ENCODE measurements at places on chromosomes 5 and 9.

DNA sequence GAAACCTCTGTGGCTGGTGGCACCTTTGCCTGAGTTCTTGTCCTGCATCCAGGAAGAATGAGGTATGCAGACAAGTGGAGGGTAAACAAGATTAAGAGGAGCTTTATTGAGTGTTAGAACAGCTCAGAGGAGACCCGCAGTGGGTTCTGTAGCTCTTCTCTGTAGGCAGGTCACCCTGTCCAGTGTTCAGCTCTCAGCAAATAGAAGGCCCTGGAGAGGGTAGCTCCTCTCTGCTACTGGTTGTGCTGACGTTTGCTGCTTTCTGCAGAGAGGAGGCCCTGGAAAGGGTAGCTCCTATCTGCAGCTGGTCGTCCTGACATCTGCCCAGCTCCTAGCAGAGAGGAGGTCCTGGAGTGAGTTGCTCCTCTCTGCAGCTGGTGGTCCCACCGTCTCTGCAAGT, 96.8 kb upstream of the CCDC112 start:
- no peak for DNase-seq

- DNase-seq, result no peak
These were observed 82.0 kb downstream of the SYK start for GRCh38 chr9:90883661-90884060.

GRCh38 chr9:5388026-5388819, 48.5 kb upstream of the RLN1 start:
- DNase-seq, result no peak

DNA sequence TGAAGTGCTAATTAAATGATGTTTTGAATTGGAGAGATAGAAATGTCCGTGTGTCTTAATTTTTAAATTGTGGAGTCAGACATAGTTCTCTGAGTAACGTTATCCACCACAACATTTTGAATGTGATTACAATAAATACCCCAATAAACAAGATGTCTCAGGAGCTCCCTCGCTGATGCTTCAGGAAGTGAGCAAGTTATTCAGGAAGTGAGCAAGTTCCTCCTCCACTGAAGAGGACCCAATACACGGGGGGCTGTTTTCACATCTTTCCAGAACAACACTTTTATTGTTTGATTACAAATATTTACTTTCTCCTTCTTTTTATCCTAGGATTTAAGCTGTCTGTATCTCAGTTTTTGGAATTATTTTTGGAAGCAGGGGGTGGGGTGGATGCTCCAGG, 363.8 kb downstream of the LRRC70 start:
- no peak for DNase-seq

GRCh38 chr9:124020520-124021384, 9.2 kb downstream of the LHX2 start:
- no peak for DNase-seq

DNA sequence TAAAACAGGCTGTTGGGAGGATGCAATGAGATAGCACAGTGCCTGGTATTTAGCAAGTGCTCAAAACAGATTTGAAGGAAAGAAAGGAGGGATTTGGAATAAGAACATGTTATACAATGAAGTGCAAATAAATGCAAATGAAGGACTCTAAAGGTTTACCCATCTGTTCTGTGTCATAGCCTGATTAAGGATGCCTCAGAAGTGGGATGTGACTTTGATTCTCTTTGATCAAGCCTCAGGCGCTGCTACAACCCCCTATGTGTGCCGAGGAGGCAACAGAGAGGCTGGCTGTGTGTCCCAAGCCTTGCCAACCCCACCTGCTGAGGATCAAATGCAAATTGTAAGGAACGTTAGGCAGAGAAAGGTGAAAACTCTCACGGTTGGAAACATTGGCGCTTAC, 27.2 kb downstream of the GGTA1 start:
- DNase-seq, result no peak

GRCh38 chr9:30482499-30482898, 1901.9 kb upstream of the ACO1 start:
- no peak for DNase-seq

GRCh38 chr5:39629946-39630345, 205.2 kb upstream of the DAB2 start:
- DNase-seq, result no peak

DNA sequence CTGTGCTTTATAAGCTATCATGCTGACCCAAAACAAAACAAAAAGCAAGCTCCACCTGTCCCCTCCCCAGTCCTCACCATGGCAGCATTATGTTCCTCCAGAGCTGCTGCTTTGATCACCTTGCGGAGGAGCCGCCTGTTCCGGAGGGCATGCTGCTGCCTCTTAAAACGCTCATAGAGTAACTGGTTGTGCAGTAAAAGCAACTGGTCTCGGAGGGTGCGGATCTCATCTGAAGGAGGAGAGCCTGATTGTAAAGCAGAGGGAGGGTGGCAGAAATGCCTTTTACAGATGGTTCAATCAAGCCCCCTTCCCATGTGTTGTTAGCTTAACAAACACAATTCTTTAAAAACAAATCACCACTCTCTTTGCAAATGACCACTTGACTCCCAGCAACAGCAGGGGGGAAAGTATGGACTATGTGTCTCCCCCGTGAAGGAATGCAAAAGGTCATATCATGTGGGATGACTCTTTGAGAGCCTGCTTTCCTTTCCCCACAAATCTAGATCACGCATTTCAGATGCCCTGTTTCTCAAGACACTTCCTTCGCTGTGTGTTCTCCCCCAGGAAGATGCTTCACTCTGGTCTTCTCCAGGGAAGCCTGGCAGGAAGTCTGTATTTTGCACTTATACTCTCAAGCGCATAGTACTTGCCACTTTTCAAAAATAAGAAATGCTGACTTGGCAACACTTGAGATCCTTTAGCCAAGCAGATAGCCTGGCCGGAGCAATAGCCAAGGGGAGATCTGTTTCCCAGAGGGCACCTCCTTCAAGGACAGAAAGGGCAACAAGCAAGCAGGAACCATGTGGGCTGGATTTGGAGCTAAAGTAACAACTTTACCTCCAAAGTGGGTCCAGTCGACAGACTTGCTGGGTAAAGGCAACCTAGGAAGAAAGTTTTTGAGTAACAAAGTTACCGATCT, 25.1 kb downstream of the SPACA9 start:
- no peak for DNase-seq

- no peak for DNase-seq
These were observed 236.2 kb upstream of the NFIL3 start for GRCh38 chr9:91659529-91660495.

GRCh38 chr9:6078382-6079105, 63.1 kb upstream of the RANBP6 start:
- no peak for DNase-seq

- no peak for DNase-seq
These were observed 1236.0 kb downstream of the MAT2B start for GRCh38 chr5:164741376-164741775.
